Caudate nucleus (tissue), 63 donors: ENCODE measurements at places on chromosomes 1 and 21.

GRCh38 chr1:26066857-26067256, 573 bp downstream of the TRIM63 start:
- DNase-seq: no peak

GRCh38 chr1:202374099-202374498, 25.6 kb downstream of the PPP1R12B start:
- no peak for DNase-seq

GRCh38 chr1:241542199-241542907, 10.2 kb downstream of the KMO start:
- DNase-seq: no peak

- no peak for DNase-seq
Observed at GRCh38 chr1:28591708-28592320, at the start of gene RAB42. TSS of gene RAB42 (plus strand) at chr1:28592265. CDS start at chr1:28592512, 247 bp downstream.

- no peak for DNase-seq
Observed at GRCh38 chr1:35033346-35033745, 1.6 kb upstream of the ZMYM6 start.

DNA sequence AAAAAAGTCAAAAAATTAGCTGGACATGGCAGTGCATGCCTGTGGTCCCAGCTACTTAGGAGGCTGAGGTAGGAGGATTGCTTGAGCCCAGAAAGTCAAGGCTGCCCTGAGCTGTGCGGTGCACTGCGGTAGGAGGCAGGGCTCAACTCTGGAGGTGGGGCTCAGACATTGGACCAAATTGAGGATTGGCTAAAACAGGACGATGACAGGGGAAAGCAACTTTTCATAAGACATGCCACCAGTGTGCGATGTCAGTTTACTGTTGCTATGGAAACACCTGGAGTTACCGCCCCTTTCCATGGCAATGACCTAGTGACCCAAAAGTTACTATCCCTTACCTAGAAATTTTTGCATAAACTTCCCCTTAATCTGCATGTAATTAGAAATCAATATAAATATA, 85.3 kb downstream of the DISP3 start:
- DNase-seq: no peak
